ENCODE measurements at places on chromosomes 12 and 14.

- DNase-seq: no peak
Measured at GRCh38 chr12:112759786-112760185, 31.8 kb upstream of the RPH3A start.

DNA sequence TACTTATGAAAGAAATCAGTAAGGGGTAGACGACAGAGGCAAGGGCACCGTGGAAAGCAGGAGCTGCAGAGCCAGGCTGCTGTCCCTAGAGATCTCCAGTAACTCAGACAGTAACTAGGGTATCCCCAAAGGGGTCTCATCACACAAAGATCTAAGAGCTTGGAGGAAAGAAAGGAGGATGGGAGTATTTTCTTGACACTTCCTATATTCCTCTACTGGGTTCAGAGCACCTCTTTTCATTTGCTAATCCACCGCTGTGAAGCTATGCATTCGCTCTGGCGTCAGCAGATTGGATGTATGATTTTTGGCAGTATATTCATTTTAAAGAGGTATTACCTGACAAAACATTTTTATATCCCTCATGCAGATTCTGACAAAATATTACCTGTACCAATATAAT is 12.6 kb downstream of the USP44 start:
- no peak for DNase-seq

DNA sequence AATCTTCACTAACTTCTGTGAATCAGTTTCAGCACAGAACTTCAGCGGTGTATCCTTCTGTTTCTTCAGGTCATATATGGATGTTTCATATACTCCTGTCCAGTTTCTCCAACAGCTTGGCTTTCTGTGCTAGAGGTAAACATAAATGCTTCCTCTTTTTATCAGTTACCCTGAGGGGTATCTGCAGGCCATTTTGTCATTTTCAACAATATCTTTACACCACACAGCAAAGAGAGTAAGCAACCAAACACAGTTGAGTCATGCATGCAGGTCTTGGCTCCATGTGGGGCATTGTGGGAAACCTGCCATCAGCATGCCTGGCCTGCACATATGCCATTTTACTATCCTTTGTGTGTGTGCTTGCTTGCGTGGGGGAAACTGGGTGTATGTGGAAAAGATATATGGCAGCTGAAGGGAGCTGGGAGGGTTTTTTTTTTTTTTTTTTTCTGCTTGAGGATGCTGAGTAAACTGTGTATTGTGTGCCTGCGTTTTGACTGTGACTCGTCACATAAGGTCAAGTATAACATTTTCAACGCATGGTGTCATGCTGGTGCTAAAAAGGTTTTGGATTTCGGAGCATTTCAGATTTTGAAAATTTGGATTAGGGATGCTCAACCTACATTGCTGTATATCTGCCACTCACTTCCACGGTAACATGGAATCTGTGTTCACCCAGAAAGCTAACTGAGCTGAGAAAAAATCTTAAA is 56.1 kb upstream of the YARS2 start:
- DNase-seq: no peak

DNA sequence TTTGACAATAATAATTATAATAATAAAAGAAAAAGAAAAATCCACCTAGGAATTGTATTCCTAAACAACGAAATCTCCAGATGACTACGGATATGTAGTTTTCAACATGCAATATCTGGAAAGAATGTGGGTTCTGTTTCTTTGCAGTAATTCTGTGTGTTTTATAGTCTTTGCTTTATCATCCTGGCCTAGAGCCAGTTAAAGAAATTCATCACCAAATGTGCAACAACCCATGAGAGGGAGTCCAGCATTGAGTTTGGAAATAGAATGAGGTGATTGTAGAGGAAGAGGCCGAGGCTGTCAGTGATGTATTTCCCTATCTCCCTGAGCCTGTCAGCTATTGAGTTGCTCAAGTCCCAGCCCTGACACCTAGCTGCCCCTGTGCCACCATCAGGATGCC is 200.5 kb upstream of the DCN start:
- no peak for DNase-seq
